Aorta (tissue), 5 donors: ENCODE measurements at places on chromosomes 6 and 20. TPM values are rescaled to one million over a fixed set of nuclear protein-coding genes. Genes with fewer than 3 reads are reported as not detected.

The NKAPL gene
- total RNA-seq, result 1.6 TPM

GRCh38 chr6:52577022-52577777, at the start of gene TRAM2:
Gene TRAM2 (minus strand): TSS chr6:52577060. CDS start chr6:52576915, 145 bp downstream.
- DNase-seq, result peak; percentile 90
- H3K27me3 ChIP-seq, result no peaks in the 10 kb centered on the region
- peaks cover 2% of the 10 kb centered on the region for H3K4me1 ChIP-seq
- H3K4me3 ChIP-seq, result peak within 1 kb of the TSS; percentile 71
- peak within 1 kb of the TSS; percentile 88 for H3K27ac ChIP-seq
- H3K36me3 ChIP-seq, result no peaks in the 10 kb centered on the region

- no peaks in the 10 kb centered on the region for H3K36me3 ChIP-seq
- H3K27me3 ChIP-seq, result no peaks in the 10 kb centered on the region
- H3K4me3 ChIP-seq, result no peak overlapping the region
- no peak for DNase-seq
- H3K27ac ChIP-seq, result no peak overlapping the region
Observed at GRCh38 chr20:20199361-20200160, 147.2 kb downstream of the CFAP61 start.

DNA sequence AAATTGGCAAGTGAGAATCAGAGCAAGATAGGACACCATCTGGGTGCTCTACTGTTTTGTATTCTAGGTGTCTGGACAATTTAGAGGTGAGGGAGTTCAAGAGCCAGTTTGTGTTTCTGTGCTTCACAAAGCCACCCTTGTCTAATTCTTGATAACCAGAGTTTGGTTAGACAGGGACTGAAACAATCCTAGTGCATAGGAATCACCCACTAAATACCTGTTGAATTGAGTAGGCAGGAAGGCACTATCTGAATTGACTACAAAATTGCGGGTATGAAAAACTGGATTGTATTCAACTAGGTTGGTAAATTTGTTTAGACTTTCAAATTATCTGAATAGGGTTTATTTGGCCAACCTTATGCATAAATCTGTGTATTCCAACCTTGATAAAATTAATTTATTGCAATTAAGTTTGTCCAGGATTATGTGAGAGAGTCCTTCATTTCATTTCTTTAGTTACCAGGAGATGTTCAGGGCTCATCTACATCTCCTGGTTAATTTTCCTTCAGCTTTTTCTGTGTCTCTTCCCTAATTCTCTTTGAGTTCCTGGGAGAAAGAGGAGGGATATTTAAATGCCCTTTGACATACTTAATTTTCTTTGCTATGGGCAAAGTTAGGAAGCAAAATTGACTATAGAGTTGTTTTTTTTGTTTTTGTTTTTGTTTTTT, 1.7 kb downstream of the TPX2 start:
- no peak overlapping the region for H3K27ac ChIP-seq
- H3K4me3 ChIP-seq, result no peak overlapping the region
- no peaks in the 10 kb centered on the region for H3K36me3 ChIP-seq
- H3K4me1 ChIP-seq, result no peaks in the 10 kb centered on the region
- no peak for DNase-seq

The HRH3 gene
- total RNA-seq, result not detected

DNA sequence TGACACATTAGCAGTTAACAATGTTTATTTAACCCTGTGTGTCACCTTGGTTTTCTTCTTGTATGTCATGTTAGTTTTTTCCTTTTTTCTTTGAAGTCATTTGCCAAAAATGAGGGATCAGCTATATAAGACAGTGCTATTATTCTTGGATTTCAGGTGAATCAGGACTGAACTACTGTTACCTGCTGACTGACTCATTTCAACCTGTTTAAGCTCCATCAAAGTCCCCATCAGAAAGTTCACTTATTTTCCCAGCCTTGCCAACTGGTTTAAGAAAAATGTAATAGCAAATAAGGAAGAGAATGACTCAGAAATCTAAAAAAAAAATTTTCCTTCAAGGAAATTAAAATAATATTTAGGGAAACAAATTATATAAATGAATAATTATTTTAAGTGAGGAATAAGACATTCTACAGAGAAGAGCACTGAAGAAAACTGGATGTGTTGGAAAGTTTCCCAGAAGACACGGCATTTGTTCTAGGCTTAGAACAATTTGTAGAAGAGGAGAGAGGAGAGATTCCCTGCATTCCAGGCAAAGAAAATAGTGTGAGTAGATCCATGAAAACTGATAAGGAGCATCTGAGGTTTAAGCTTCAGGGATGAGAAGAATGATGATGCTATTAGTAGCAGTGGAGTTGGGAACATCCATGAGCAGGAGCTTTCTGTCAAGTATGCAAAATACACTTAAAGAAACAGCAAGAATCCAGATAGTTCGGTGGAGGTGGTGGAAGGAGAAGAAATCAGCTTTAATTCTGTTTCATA, 84.9 kb upstream of the SIM1 start:
- no peaks in the 10 kb centered on the region for H3K27me3 ChIP-seq
- H3K4me1 ChIP-seq, result no peaks in the 10 kb centered on the region
- H3K36me3 ChIP-seq, result no peaks in the 10 kb centered on the region
- no peak overlapping the region for H3K27ac ChIP-seq

The MUC21 gene
- not detected for total RNA-seq

The STMND1 gene
- total RNA-seq, result not detected

DNA sequence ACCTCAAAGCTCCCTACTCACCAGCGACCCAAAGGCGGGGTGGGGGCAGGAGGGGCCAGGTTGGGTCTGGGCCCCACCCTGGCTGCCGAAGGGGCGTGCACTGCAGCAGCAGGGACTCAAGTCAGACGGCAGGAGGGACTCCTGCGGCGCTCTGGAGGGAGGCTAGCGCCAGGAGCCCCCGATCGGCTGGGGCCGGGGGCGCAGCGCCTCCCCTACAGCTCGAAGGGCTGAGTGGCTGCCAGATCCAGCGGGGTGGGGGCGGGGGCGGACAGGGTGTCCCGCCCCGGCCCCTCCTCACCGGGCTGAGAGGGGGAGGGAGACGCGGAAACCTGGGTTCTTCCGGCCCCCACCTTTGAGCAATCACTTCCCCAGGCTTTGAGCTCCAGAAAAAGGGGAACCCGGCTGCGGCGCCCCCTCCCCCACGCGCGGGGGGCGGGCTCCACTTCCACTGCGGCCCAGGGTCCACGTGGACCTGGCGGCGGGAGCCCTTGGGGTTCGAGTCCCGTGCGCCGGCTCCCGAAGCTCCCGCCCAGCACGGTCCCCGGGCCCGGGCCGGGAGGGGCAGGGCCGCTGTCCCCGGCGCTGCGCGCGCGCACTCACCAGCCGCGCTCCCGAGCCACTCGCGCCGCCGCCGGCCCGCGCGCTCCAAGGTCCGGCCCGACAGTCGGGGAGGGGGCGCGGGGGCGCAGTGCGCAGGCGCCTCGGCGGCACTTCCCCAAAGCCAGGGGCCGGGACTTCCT, at the start of gene RGS19:
Gene RGS19 (minus strand): TSS at position 246 of the 740 bp plus-strand sequence. CDS start 2,632 bp downstream, outside the sequence.
- H3K4me3 ChIP-seq, result peak within 1 kb of the TSS; percentile 46
- no peaks in the 10 kb centered on the region for H3K4me1 ChIP-seq
- no peaks in the 10 kb centered on the region for H3K36me3 ChIP-seq
- no peaks in the 10 kb centered on the region for H3K27me3 ChIP-seq
- peak; percentile 92 for DNase-seq
- H3K27ac ChIP-seq, result no peak within 1 kb of the TSS

The BNIP5 gene
- total RNA-seq, result not detected

DNA sequence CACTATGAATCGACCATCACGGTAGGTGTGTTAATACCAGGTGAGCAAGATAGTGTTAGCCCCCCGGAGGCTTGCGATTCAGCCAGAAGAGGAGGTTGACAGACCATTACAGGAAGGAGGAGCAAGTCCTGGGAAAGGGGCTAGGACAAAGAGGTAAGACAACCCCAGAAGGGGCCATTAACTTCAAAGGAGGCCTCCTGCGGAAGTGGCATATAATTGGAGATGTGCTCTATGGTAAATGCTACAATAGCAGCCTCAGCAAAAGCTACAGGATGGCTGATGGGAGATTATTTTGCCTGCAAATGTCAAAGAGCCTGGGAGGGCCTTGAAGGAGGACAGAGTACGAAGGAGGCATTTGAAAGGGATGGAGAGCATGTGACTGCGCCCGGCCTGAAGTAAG, 108.6 kb upstream of the CITED2 start:
- DNase-seq, result no peak
- no peaks in the 10 kb centered on the region for H3K4me1 ChIP-seq

DNA sequence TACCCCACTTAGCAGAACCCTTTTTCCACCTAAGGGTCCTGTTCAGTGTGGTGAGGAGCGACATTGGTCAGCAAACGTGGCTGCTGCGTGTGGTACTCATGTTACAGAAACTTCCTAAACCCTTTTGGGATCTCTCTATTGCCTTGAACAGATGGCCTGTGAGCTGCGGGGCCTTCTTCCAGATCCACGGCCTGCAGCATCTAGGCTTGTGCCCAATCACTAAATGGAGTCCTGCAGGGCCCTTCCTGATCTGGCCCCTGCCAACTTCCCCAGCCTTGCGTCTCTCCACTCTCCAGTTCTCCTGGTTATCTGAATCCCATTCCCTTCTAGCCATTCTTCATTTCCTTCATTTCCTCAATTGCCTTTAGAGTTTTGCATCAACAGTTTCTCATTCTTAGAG, 85.6 kb downstream of the PDE7B start:
- no peaks in the 10 kb centered on the region for H3K27me3 ChIP-seq
- H3K36me3 ChIP-seq, result no peaks in the 10 kb centered on the region
- H3K27ac ChIP-seq, result no peak overlapping the region

DNA sequence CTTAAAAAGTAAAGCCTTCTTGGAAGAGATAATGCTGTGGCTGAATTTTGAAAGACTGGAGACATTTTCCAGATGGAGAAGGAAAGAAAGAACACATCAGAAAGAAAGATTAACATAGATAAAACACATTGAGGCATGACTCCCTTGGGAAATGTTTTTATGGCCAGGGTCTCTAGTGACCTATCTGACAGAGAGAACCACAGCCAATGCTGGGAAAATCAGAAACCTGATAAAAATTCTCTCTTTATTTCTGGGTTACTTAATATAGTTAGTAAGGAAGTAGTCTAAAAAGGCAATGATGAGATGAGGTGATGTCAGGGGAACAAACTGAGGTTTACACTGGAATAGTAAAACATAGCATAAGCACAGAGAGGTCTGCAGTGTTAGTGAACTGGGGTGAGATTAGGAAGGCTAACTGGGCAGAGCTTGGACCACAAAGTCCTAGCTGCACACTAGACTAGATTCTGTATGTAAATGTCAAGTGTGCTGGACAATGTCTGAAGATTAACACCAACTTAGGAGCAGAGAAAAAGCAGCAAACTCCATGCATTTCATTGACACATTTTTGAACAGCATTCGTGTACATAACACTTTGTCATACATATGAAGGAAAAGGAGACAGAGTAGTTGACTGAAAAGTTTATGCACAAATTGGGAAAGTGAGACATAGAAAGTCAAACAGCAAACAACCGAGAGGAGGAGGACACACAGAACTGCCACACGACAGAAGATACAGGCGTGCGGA, 31.0 kb downstream of the ELOVL2 start:
- no peak overlapping the region for H3K4me3 ChIP-seq
- H3K27me3 ChIP-seq, result peaks cover 1% of the 10 kb centered on the region
- no peaks in the 10 kb centered on the region for H3K4me1 ChIP-seq
- H3K27ac ChIP-seq, result no peak overlapping the region
- no peaks in the 10 kb centered on the region for H3K36me3 ChIP-seq
- DNase-seq, result no peak

- no peak for DNase-seq
- no peak overlapping the region for H3K27ac ChIP-seq
- no peaks in the 10 kb centered on the region for H3K4me1 ChIP-seq
- peaks cover 2% of the 10 kb centered on the region for H3K36me3 ChIP-seq
- H3K27me3 ChIP-seq, result no peaks in the 10 kb centered on the region
Observed at GRCh38 chr6:111070105-111071005, 16.9 kb upstream of the SLC16A10 start.

DNA sequence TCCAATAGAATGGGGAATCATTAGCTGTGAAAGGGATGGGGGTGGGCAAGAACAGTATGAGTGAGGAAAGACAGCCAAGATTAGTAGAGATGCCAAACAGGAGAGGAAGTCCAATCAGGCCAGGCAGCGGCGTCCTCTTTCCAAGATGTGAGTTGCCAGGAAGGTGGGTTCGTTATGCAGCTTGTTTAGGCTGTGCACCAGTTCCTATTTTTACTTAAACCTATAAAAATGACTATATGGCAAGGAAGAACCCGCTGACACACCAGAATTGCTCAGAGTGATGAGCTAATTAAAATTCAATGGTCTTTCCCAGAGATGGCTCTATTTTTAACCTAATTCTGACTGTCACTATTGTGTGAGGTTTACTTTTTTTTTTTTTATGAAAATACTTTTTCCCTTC, 88.2 kb downstream of the SLC22A23 start:
- H3K27ac ChIP-seq, result no peak overlapping the region
- H3K27me3 ChIP-seq, result no peaks in the 10 kb centered on the region
- no peak overlapping the region for H3K4me3 ChIP-seq

DNA sequence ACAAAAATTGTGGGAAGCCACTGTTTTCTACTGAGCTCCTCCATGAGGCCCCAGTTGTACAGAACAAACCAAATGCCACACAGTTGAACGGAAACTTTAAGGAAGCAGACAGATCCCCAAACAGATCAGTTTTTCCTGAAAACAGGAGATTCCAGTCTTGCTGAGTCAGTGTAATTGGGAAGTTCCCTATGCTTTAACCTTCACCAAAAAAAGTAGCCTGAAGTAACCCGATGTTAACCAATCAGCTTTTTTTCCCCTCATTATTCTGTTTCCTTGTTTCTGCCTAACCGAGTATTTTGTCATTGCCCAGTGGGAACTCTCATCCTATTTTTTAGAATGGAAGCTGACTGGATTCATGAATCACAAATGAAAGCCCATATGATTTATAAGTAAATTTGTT, 36.7 kb downstream of the MARCKS start:
- no peak overlapping the region for H3K4me3 ChIP-seq
- no peak overlapping the region for H3K27ac ChIP-seq
- H3K27me3 ChIP-seq, result no peaks in the 10 kb centered on the region
- H3K36me3 ChIP-seq, result no peaks in the 10 kb centered on the region

DNA sequence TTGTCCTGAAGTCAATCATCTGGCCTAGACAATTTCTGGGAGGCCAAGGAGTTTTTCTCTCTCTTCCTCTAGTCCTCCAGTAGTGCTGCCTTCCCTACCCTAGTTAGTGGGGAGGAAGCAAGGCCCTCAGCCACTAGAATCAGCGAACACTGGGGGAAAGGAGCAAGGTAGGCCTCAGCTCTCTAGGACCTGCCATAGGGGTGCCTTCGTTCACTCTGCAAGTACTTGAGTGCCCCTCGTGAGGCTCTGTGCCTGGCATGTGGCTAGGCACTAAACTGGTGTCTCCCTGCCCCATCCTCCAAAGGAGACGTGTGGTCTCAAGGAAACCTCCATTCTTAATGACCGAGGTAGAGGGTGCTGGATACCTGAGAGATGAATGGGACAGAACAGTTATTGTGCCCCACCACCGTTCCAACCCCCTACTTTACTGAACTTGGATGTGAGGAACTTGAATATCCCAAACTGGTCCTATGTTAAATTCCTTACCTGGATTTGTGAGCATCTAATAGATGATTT, 1.1 kb downstream of the DEF6 start:
- no peaks in the 10 kb centered on the region for H3K27me3 ChIP-seq
- H3K4me3 ChIP-seq, result no peak overlapping the region
- no peaks in the 10 kb centered on the region for H3K4me1 ChIP-seq
- DNase-seq, result no peak
- H3K27ac ChIP-seq, result no peak overlapping the region
- no peaks in the 10 kb centered on the region for H3K36me3 ChIP-seq

GRCh38 chr6:134162932-134163331, 110.5 kb upstream of the SLC2A12 start:
- peaks cover under 1% of the 10 kb centered on the region for H3K36me3 ChIP-seq
- H3K4me3 ChIP-seq, result no peak overlapping the region
- no peaks in the 10 kb centered on the region for H3K4me1 ChIP-seq
- H3K27ac ChIP-seq, result no peak overlapping the region
- no peaks in the 10 kb centered on the region for H3K27me3 ChIP-seq
